ENCODE measurements at places on chromosomes 5 and 9.

GRCh38 chr9:8508671-8509290 is 709.2 kb upstream of the DMAC1 start:
- no peak for DNase-seq

GRCh38 chr9:94922098-94922607 is 195.7 kb downstream of the AOPEP start:
- peak; percentile 79 for DNase-seq

DNA sequence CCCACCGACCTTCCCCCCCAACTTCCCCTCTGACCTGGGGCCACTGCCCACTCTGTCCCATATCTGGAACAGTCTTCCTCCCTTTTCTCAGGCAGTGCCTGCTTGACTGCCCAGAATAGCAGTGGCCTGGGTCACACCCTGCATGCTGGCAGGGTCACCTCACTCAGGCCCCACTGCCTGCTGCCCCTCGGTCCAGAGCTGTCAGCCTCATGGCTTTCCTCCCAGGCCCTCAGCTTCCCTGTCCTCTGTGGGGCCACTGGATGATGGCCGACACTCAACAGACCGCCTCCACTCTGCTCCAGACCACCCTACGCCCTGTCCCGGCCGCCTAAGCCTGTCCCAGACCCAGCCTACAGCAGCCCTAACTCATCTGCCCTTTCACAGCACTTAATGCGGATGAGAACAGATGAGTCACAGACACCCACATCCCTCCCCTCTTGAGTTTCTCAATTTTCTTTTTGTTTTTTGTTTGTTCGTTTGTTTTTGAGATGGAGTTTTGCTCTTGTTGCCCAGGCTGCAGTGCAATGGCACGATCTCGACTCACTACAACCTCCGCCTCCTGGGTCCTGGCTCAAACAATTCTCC is 5.9 kb downstream of the PNPLA7 start:
- DNase-seq: no peak

DNA sequence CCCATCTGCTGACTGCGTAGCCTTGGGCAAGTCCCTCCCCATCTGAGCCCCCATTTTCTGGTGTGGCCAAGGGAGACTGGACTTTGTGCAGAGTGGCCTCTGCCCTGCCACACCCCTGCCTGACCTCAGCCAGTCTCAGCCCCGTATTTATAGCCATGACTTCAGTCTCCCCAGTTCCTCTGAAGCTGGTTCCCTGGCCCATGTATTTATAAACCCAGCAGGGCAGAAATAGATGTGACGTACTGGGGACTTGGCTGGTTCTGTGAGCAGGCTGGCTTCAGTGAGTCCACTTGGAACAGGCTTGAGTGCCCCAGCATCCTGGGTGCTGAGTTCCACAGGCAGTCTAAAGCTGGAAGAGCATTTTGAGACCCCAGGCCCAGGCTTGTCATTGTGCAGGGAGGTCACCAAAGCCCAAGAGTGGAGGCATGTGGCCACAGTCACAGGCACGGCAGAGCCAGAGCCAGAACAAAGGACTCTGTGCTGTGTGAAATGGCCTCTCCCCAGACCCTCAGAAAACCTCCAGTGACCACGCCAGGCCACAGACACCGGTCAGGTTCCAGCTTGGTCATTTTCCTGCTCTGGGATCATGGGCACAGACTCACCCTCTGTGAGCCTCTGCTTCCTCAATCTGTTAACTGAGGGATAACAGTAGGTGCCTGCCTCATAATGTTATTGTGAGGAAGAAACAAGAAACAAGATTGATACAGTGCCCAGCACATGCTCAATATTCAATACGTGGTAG is 30.4 kb upstream of the SYNPO start:
- DNase-seq: no peak

- no peak for DNase-seq
Measured at GRCh38 chr9:136722969-136723356, 10.6 kb downstream of the DIPK1B start.
